Spleen (tissue), 13 donors: ENCODE measurements at places on chromosomes 5 and 9. TPM values are rescaled to one million over a fixed set of nuclear protein-coding genes. Genes with fewer than 3 reads are reported as not detected.
A peak's percentile ranks its signal among the peaks of the same experiment; 100 is the strongest.

DNA sequence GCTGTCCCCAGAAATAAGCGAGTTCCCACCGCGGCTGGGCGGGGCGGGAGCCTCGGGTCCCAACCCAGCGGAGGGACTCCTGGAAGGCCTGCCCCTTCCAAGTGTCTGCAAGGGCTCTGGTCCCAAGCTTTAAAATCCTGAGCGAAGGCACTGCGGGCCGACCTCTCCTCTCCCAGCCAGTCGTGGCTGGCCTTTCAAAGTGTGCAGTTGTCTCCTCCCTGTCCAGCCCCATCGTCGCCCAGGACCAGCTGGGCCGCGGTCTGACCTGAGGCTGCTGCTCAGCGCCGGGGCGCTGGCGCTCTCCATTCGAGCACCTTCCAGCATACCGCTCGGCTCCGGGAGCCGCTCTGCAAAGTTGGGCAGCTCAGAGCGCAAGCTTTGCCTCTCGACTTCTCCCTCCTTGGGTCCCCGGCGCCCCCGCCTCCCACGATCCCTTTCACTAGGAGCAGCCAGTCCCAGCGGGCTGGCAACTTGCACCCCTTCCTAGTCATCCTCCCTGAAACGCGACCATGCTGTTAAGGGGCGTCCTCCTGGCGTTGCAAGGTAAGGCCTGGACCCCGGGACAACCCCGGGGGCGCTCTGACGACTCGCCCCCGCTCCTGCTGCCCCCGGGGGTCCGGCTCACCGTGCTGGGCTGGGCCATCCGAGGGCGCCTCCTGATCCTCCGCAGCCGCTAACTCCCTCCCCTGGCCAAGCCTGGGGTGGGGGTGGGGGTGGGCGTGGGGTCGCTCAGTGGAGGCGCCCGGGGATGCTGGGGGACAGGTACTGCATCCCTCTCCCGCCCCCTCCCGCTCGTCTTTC is at the start of gene MAMDC2:
TSS of gene MAMDC2 (plus strand) at position 160 of the 801 bp plus-strand sequence. CDS start at position 510, 350 bp downstream.
- peak; percentile 77 for DNase-seq

GRCh38 chr5:93300309-93300923 is 280.6 kb downstream of the NR2F1-AS1 start:
- DNase-seq: no peak

DNA sequence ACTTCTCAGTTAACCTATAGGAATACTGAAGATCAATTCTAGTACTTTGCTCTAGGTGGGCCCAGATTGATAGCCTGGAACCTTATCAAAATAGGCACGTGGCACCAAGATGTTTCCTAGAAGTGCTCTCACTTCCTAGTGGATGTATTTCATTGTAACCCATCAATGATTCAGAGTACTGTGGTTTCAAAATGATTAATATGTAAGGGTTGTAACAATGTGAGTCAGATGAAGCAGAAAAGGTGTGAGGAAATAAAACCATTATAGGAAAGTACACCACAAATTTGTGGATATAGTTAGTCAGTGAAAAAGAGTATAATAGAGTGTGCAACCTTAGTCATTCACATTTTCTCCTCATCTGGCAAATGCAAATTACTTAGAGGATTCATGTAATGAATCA is 177.3 kb upstream of the FST start:
- no peak for DNase-seq

Gene CDH10
- total RNA-seq: not detected

Gene STPG3
- total RNA-seq: not detected
